AG04450 (cell line): ENCODE measurements at places on chromosomes 7 and 10. TPM values are rescaled to one million over a fixed set of nuclear protein-coding genes. Genes with fewer than 3 reads are reported as not detected.

Gene EEPD1
- polyA plus RNA-seq = 21.1 and 22.7 TPM in 2 replicates

Gene POLD2
- polyA plus RNA-seq = 64.8 and 79.6 TPM in 2 replicates

Gene BMPER
- 0.97 and 1.1 TPM in 2 replicates for polyA plus RNA-seq

Gene MKI67
- 8.0 and 10.3 TPM in 2 replicates for polyA plus RNA-seq

Gene CDC14C
- 0.07 TPM in 1 of 2 replicates, not detected in the other for polyA plus RNA-seq

Gene ANKRD7
- polyA plus RNA-seq = 0.30 and 0.50 TPM in 2 replicates

DNA sequence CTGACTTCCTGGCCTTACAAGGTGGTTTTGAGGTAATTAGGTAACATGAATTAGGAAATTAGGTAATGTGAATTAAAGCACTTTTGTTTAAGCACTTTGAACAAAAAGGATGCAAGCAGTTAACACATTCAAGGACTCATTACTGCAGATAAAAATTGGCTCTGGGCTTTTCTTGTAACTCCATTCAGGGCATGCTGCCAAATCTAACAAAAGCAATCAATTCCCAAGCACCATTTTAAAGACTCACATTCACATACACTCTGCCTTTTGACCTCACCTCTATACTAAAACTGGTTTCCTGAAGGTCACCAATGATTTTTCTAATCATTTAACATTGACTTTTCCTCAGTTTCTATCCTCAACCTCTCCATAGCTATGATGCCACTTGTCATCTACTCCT, 251.2 kb upstream of the RHOBTB1 start:
- DNase-seq = no peak

DNA sequence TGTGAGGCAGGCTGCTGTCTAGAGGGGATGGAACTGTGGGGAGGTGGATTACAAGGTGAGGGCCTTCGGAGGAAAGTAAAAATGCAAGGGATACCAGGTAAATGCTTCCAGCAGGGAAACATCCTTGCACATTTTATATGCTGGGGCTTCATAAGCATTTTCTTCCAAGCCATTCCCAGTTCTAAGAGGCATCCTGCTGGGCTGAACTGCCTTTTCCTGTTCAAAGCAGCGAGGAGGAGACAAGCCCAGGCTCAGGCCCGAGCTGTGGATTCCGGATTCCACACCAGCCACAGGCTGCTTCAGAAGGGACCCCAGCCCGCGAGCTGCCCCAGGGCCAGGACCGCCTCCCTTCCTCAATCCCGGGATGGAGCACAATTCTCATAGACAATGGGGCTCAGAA, 249.7 kb downstream of the TNS3 start:
- DNase-seq = no peak

- DNase-seq = no peak
Observed at GRCh38 chr10:24756283-24756682, 32.6 kb upstream of the ARHGAP21 start.

GRCh38 chr10:2165771-2166460, 428.6 kb upstream of the ADARB2 start:
- DNase-seq = no peak

- DNase-seq = no peak
Observed at GRCh38 chr7:27693794-27694193, 31.1 kb upstream of the HIBADH start.

GRCh38 chr10:97464226-97464625, 18.3 kb downstream of the ZDHHC16 start:
- no peak for DNase-seq

DNA sequence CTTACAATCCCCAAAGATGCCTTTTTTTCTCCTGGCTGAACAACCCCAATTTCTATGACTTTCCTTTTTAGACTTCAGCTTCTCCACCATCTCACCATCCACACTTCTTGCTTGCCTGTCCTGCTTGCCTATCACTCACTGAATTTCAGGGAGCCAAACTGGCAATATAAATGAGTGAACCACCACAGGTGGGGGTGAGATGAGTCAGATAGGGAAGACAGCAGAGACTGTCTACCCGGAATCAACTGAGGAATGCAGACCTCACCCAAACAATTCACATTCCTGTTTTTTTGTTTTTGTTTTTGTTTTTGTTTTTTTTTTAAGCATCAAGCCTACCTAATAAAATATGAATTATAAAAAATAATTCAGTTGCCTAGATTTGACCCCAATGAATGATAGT, 273.8 kb downstream of the NRG3 start:
- DNase-seq = no peak

- DNase-seq = no peak
Observed at GRCh38 chr10:43222210-43222720, 44.6 kb downstream of the RASGEF1A start.

GRCh38 chr10:68826764-68827591, at the start of gene STOX1:
STOX1 (plus strand) TSS chr10:68827531; CDS start chr10:68827624, 93 bp downstream.
- no peak for DNase-seq
